ENCODE measurements at places on chromosomes 6 and 20.

DNA sequence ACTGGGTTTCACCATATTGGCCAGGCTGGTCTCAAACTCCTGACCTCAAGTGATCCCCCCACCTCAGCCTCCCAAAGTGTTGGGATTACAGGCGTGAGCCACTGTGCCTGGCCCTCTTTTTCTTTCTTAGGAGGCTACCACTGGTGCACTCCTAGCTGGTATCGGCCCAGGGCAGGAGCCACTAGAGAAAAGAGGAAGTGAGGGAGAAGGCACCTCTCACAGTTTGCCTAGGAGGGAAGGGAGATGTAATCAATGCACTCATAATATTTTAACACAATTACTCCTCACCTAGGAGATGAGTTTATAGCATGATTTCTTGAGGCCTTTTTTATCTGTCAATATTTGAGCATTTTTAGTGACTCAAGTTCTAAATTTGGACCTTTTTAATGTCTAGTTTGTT, 189.0 kb upstream of the SOX4 start:
- no peak for DNase-seq

DNA sequence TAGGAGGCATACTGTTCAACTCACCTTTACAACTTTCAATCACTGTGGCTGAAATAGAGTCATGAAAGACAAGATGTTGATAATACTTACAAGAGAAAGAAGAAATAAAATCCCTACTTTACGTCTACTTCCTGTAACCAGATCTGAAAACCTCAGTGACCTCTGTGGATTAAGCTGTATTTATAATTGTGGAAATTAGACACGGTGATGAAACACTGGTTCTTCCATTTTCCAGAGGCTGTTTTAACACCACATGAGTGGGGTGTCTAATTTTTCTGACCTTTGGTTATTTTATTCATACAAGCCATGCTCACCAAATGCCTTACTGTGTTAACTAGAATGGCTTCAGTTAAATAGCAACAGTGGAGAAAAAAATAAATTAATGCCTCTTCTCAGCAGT, 58.5 kb upstream of the HIVEP1 start:
- no peak for DNase-seq

GRCh38 chr6:48378884-48379407, 267.9 kb upstream of the PTCHD4 start:
- DNase-seq = no peak

DNA sequence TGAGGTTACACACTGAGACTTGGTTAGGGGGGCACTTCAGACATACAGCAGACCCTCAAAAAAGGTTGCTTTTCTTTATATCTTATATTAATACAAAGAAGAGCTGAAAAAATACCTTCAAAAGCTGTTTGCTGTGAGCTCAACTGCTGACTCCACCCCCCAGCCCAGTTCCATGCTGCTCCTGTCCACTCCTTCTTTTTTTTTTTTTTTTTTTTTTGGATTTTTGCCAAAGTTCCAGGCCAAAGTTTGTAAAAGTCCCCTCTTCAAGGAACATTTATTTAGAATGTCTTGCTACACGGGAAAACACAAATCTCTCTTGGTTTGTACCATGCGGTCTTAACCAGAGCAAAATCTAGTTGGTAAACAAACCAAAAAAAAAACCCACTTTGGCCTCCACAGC, 85.3 kb upstream of the AKAP12 start:
- no peak for DNase-seq

GRCh38 chr6:1463275-1463674, 73.9 kb downstream of the FOXF2 start:
- DNase-seq = no peak

DNA sequence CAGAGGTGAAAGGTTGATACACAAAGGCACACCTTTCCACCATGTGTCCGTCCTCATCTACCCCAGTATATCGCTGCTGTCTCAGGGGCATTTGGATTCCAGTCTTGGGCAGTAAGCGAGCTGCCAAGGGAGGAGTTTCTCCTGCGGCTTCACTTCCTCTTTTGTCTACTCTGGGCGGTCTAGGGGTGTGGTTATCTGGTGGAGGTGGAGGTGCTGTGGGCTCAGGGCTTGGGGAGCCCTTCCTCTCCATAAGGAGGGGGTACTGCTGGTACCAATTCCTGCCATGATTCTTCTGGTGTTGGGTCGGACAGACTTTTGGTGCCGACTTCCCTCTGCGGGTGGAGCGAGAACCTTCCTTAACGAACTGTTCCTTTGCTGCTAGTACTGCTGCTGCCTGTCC, 31.9 kb upstream of the FABP7 start:
- no peak for DNase-seq

DNA sequence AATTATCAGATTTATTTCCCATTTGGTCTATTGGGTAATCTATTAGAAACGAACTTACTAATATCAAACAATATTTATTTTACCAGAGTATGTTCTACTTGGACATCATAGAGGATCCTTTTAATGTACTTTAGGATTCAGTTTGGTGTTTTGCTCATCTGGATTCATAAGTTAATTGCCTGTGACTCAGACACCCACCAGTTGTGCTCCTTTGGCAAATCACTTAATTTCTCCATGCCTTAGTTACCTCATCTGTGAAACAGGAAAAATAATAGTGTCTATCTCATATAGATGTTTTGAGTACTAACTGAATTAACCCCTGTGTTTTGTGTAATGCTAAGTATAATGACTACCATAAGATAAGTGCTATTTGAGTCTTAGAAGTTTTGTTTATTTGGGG, 292.1 kb downstream of the LAMA2 start:
- DNase-seq = no peak

DNA sequence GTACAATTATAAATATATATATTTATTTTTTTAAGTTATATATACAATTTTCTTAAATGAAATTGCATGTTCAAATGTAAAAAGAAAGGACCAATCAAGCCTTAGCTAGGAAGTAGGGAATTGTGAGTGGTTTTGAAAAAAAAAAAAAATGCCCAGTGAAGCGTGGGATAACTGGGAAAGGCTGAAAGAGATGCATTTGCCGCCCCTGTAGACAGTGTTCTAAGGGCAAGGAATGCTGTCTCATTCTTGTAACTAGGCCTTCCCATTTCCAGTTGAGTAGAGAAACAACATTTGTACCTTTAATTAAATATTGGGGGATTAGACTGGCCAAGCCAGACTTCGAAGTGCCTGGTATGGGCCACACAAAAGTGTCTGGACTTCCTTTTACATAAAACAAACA, 430.1 kb upstream of the SLC35B3 start:
- DNase-seq = no peak

DNA sequence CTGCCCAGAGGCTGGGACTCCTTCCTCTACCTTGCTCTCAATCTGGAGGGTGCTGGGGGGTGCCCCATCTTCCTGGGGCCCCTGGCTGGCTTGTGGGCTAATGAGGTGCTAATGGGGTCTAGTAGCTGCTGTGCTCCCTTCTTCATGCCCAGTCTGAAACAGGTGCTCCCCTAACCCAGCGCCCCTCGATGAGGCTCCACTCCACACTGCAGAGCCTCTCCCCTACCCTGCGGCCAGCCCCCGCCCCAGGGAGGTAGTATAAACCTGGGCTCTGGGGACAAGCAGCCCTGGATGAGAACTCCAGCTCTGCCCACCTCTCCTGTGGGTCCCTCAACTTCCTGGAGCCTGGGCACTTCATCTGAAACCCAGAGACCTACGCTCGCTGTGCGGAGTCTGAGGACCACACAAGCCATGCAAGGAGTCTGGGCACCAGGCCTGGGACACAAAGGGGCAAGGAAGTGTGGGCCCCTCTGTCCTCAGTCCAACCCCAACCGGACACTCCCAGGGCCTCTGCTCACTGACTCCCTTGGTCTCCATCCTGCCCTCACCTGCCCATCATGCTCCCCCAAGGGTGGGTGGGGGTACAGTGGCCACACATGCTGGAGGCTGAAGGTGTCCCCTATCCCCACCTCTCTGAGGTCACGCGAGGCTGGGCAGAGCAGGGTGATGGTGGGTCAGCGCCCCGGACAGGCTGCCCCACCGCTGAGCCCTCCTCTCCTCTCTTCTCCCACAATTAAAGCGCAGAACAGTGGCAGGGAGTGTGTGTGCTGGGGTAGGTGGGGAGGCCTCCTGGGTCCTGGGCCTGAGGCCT, 6.1 kb downstream of the RPL10A start:
- DNase-seq = no peak

- DNase-seq = no peak
Observed at GRCh38 chr20:23363257-23363649, 1.3 kb downstream of the GZF1 start.

DNA sequence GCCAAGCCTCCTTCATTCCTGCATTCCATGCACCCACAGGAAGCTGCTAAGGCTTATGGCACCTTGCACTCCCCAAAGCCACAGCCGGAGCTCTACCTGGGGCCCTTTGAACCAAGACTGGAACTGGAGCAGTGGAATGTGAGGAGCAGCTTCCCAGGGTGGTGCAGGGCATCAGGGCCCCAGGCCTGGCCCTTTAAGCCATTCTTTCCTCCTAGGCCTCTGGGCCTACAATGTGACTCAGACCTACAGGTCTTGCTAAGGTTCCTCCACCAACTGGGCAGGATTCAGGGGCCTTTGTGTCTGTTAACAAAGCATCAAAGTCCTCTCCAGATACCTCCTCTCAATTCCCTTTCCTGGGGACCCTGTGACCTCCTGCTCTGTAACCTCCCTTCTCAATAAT, 36.2 kb downstream of the SF3B5 start:
- no peak for DNase-seq

DNA sequence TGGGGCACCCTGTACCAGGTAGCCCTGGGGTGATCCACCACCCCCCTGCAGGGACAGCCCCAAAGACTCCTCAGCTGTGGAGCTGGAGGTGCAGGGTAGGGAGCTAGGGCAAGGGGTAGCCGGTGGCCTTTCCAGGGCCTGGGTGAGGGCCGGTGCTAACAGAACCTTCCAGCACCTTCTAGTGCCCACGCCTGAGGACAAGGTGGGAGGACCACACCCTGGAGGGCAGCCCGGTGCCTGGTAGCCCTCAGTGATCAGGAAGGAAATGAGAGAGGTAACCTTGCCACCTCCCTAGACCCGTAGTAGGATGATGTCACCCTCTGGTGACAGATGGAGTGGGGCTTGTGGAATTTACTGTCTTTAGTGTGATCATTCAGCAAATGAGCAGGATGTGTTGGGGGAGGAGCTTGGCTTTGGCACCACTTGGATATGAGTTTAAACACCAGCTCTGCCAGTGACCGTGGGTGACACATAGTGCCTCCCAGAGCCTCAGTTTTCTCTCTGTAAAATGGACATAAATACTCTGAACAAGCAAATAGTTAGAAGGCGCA, 187.7 kb downstream of the NFATC2 start:
- no peak for DNase-seq

DNA sequence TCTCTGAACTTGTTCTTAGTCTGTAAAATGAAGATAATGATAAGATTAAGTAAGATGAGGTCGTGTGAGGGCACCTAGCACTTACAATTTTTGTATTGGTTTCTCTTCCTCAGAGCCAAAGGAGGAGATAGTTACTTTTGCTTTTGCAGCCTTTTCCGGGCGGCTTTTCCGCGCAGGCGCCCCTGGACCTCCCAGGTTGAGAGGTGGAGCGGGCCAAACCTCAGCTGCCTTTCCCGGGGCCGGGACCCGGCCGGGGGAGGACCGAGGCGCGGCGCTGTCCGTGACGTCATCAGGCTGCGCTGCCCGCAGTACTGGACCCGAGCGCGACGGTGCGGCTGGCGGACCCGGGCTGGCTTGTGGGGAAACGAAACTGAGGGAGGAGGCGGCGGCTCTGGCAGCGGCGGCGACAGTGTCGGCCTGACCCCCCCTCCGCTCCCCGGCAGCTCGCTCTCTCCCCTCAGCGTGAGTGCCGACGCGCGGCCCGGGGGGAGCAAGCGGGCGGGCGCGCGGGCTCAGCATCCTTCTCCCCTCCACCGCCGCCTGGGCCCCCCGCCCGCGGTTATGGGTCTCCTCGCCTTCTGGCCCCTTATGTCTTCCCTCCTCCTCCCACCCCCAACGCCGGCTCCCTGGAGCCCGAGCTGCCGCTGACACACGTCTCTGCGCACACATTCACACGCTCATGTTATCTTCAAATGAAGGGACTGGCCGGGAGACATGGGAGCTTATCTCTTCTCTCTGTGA, at the start of gene CMTR1:
CMTR1 (plus strand) TSS at position 306 of the 741 bp plus-strand sequence. CDS start 2,409 bp downstream, outside the sequence.
- peak; percentile 96 for DNase-seq

DNA sequence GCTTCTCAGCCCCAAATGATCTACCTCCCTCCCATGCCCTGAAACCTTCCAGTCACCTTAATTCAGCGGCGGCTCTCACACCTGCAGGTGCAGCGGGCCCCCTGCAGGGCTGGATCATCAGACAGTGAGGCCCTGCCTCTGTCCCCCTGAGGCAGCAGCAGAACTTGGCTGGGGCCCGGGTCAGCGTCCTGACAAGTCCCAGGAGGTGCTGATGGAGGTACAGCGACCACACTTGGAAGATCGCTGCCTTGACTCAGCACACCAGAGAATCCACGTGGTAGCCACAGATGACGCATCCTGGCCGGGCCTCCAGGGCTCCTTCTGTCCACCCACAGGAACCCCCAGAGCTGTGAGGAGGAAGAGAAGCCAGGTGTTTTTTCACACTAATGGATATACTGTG, 116.4 kb upstream of the THBS2 start:
- no peak for DNase-seq

- no peak for DNase-seq
Observed at GRCh38 chr20:48626226-48626937, 201.4 kb downstream of the PREX1 start.

GRCh38 chr6:160331753-160332152, 16.4 kb upstream of the SLC22A3 start:
- DNase-seq = no peak

GRCh38 chr6:15420959-15421438, 175.1 kb downstream of the JARID2 start:
- no peak for DNase-seq

DNA sequence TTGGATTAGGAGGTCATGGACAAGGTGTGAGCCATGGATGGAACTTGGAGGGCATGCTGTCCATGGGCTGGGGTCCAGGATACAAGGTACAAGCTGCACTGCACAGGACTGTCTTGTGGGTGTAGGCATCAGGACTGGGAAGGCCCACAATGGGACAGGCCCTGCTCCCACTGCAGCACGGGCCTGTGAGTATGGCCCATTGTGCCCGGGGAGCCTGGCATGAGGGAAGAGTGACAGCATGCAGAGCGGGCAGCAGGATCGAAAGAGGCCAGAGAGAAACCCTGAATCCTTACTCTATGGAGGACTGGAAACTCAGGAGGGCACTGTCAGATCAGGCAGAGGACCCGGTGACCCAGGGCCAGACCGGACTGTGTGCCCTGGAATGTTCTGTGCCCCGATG, 211.3 kb downstream of the PREX1 start:
- no peak for DNase-seq

DNA sequence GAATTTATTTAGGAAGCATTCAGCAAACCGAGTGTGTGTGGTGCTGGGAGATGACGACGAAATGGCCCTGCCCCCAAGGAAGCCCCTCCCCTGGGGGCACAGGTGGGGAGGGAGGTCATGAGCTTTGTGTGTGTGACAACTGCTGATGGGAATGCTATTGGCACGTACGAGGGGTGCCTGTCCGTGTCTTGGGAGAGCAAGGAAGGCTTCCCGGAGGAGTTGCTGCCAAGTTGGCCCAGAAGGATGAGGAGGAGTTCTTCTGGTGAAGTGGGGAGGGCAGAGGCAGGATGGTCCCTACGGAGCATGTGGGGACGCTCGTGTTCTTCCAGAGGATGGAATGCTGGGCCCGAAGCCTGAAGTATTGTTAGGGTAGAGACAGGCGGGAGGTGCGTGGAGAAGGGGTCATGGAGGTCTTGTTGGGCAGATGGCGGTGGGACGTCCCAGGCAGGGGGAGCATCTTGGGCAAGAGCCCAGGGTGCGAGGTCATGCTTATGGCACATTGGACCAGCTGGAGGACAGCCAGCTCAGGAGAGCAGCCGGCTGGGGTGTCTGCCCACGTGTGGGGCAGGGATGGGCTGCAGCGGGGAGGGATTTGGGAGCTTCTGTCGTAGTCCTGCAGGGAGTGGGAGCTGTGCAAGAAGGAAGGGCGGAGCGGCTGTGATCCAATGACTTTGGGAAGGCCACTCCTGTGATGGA, 46.1 kb downstream of the SYNJ2 start:
- DNase-seq = no peak
